ENCODE measurements at places on chromosomes 11 and 22.
A peak's percentile ranks its signal among the peaks of the same experiment; 100 is the strongest.

DNA sequence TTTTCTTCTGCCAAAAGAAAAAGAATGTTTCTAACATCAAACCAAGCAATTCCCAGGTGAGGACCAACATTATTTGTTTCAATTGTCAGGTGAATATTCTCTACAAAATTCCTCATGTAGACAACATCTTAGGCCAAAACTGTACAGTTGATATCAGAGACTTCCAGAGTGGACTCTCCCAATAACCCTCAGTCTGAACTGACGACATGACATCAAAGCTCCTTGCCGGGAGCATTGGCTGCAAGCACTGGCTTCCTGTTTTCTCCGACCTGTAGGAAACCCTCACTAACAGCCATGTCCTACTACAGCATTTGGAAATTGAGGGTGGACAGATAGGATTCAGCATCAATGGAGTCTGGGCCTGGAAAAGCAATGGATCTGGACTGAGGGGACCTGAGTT, 30.5 kb upstream of the MRGPRX1 start:
- DNase-seq = no peak

GRCh38 chr11:128596250-128596649, 8.9 kb upstream of the ETS1 start:
- DNase-seq = no peak

GRCh38 chr11:3860375-3860774, 4.9 kb downstream of the STIM1 start:
- DNase-seq = no peak

- DNase-seq = no peak
These were observed 4.2 kb upstream of the KIAA0930 start for GRCh38 chr22:45244916-45245315.

DNA sequence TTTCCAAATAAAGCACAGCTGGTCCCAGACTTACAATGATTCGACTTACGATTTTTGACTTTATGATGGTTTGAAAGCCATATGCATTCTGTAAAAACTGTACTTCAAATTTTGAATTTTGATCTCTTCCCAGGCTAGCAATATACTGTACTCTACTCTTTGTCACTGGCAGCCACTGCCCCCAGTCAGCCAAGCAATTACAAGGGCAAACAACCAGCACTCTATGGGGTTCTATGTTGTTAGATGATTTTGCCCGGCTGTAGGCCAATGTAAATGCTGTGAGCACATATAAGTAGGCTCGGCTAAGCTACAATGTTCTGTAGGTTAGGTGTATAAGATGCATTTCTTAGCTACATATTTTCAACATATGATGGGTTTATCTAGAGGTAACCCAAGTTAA, 217.3 kb downstream of the RAB38 start:
- DNase-seq = no peak

GRCh38 chr22:38138961-38139360, 28.5 kb upstream of the BAIAP2L2 start:
- no peak for DNase-seq

GRCh38 chr11:63764340-63764678, 4.3 kb downstream of the ZFTA start:
- DNase-seq = peak; percentile 3

DNA sequence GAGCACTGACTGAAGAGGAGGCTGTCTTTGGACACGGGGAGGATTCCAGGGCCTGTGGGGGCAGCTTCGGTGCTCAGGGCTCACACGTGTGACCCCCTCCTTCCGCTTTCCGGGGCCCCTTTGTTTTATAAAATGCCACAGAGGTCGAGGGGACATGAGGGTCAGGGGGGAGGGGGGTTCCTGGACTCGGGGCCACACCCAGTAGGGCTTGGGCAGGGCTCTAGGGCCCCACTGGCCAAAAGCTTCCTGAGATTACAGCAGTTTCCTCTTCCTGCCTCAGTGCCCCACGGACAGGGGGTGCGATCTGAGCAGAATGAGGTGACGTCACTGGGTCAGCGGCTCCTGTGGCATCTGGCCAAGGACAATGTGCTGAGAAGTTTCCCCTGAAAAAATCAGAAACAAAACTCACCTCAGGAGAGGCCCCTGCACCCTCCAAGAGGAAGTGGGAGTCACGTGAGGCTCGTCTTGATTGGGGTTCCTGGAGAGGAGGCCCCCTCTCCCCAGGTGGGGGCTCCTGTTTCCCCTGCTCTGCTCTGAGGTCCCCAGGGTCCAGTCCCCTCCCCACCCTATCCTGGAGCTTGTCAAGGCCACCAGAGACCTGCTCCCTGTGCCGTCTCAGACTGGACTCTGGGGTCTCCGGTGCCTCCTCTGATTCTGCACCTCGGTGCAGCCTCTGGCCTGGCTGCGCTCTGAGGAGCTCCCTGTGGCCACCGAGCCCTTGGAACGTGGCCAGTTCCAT, 6.4 kb upstream of the IFITM3 start:
- no peak for DNase-seq

DNA sequence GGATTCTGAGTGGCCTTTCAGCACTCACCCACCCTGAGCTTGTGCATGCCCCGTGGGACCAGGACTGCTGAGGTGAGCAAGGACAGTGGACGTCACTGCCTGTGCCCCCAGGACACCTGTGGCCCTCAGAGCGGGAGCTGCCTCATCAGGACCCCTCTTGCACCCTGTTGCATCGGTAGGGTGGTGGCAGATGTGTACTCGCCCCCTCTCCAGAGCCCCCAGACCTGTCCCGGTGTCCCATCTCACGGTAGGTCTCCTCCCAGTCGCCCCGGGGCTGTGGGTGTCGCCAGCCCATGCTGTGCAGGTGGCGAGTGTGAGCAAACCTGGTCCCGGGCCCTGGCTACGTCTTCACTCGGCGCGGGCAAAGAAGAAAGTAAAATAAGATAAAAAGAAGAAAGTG, 374.2 kb downstream of the TBC1D22A start:
- no peak for DNase-seq

DNA sequence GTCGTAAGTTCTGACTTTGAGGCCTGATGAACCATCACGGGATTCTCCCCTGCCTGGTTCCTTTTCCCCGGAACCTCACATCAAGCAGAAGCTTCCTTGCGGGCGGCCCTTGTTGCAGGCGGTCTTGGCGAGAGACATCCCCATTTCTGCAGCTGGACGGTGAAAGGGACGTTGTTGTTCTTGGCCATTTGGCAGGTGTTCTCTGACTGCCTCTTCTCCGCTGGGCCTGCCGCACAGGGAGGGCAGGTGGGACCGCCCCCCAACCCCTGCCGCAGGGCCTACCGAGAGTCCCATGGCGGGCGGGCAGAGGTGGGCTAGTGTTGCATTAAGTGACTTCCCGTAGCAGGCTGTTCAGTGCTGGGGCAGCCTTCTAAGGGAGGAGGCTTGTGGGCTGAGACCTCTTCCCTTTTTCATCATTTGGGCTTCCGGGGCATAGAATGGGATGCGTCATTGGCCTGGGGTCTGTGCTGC, 26.9 kb upstream of the GRAMD4 start:
- no peak for DNase-seq

- DNase-seq = no peak
These were observed 20.6 kb downstream of the DRD4 start for GRCh38 chr11:657691-658126.

DNA sequence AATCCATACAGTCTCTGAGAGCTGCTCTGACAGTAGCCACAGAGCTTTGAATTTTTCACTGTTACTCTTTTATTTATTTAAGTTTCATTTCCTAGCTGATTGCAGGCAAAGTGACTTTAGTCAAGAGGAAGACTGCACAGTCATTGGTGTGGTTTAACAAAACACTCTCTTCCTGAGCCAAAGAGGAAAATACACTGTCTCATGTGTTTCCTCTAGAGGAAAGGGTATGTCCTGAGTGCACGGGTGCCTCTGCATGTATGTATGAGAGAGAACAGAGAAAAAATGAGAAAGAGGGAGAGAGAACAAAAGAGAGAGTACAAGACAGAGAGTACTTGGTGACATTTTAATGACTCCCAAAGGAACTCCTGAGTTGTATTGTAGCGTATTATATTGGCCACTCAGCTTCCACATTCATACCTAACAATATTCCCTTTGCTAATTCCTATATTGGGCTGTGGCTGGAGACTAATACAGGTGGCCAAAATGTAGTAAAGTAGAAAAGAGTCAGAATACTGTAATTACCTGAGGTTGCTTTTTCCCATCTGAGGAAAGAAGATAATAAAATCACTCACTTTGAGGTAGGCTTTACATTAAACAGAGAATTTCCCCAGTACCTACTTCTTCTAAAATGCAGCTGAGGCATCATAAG, at the start of gene OR4D9:
TSS of gene OR4D9 (plus strand) at position 599 of the 649 bp plus-strand sequence. CDS start 3,374 bp downstream, outside the sequence.
- no peak for DNase-seq

- DNase-seq = no peak
These were observed 17.8 kb upstream of the FXYD2 start for GRCh38 chr11:117842131-117842941.

- DNase-seq = no peak
These were observed 21.4 kb downstream of the CHKA start for GRCh38 chr11:68099474-68100405.

DNA sequence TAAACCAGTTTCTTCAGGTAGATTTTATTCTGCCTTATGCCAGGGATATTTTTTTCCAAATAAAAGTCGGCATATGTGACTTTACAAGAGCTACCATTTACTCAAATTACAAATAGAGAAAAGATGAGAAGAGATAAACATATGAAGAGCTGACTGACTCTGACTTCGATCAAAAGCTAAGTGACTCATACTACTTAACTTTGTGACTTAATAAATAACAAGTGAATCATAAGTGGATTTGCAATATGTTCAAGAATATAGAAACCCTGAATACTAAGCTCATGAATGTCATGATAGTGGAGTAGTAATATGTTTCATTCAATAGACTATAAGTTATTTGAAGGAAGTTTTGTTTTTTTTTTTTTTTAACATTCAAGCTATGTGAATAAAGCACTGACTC, 130.5 kb upstream of the ANO3 start:
- no peak for DNase-seq

- peak; percentile 32 for DNase-seq
These were observed 597.5 kb downstream of the BRD1 start for GRCh38 chr22:49230194-49230577.

DNA sequence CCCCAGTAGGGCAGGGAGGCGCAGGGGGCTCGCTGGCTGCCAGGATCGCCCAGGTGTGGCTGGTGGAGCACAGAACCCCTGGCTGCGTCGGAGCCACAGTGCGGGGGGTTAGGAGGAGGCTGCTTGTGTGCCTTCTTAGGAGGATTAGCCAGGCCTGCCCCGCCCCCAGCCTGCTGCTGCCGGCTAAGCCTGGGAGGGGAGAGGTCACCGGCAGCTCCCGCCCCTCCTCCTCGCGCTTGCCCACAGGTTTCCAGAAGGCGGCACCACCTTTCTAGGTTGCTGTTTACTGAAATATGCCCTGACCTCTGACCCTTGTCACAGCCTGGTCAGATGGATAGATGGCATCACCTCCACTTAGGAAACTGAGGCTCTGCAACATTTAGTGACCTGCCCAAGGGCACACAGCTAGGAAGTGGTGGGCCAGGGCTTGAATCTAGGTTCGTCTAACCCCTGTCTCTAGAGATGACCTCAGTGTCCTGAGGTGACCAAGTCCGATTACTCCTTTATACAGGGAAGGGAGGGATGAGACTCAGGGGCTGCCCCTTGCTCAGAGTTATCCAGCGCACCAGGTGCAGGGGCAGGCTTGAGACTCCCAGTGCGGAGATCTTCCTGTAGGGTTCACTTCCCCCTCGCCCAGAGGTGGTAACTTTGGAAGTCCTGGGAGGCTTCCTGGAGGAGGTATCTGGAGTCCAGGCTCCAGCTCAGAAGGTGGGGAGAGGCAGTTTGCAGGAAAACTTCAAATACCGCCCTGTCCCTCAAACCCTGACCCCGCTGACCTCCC, 44.0 kb downstream of the MYO7A start:
- peak; percentile 38 for DNase-seq

DNA sequence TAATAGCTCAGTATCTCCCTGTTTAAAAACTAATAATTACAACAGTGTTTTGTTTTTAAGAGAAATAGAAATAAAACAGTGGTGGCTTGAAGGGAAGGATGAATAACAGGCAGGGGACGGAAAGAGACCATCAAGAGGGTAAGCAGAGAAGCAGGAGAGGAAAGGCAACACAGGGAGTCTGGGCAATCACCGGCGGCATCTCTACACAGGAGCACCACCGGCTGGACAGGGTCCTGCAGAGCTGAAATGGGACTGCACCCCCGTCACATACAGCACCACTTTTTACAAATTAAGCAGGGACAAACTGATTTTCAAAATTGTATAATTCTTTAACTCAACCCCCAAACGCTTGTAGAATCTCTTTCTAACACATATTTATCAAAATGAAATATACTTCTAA, 18.4 kb downstream of the PHF21A start:
- DNase-seq = no peak

DNA sequence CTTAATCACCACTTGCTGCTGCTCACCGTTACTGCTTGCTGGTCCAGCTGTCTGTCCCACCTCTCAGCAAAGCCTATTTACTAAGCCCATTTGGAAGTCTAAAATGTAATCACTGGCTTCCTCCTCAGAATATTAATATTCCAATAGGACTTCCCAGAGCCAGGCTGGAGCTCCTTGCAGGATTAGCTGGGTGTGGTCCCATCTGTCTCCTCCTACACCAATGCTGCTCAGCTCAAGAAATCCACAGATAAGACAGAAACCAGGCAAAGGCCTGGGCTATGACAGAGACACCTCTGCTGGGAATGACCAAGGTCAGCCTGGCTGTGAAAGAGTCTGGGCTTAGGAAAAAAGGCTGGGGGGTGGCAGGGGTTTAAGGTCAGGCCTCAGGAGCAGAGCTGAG, 317.8 kb downstream of the BUD13 start:
- no peak for DNase-seq

GRCh38 chr11:60307507-60308195, 19.4 kb upstream of the MS4A6E start:
- DNase-seq = no peak

DNA sequence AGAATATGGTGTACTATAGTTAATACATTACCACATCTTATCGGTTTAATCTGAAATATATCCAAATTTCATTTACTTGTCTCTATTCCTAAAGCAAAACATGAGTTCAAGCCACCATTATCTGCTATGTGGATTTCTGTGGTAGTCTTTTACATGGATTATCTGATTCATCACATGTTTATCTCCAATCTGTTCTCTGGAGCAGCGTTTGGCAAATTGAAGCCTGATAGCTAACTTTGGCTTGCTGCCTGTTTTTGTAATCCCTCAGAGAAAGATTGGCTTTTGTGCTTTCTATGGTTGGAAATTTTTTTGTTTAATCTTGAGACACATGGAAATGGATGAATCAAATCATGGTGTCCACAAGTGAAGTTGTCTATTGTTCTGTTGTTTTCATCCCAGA, 274.3 kb downstream of the JRKL start:
- DNase-seq = no peak

DNA sequence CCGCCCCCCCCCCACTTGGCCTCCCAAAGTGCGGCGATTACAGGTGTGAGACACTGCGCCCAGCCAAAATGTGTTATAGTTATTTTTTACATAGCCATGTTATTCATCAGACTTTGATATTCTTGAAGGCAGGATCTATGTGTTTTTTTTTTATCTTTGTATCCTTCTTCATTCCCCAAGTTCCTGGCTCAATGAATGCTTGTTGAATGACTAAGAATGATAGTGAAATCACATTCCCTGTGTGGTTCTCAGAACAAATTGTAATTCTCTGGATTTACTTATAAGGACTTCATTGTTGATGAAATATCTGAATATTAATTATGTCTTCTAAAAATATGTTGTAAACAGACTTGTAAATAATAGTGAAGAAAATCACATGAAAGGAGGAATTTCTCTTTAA, 33.5 kb downstream of the MMP7 start:
- no peak for DNase-seq

GRCh38 chr11:65432686-65433582, 10.3 kb downstream of the NEAT1 start:
- DNase-seq = no peak

- no peak for DNase-seq
These were observed 11.7 kb upstream of the FOLR2 start for GRCh38 chr11:72204886-72205285.

- DNase-seq = no peak
These were observed 41.4 kb downstream of the ANO1 start for GRCh38 chr11:70119502-70119901.
